Activated CD8-positive, alpha-beta T cell treated with anti-CD3 and anti-CD28 coated beads, Interleukin-2, amount 10 ng/mL, durations not matched to agents 7 days and 5 days (primary cell): ENCODE measurements at places on chromosomes 5 and 9. TPM values are rescaled to one million over a fixed set of nuclear protein-coding genes. Genes with fewer than 3 reads are reported as not detected.

DNA sequence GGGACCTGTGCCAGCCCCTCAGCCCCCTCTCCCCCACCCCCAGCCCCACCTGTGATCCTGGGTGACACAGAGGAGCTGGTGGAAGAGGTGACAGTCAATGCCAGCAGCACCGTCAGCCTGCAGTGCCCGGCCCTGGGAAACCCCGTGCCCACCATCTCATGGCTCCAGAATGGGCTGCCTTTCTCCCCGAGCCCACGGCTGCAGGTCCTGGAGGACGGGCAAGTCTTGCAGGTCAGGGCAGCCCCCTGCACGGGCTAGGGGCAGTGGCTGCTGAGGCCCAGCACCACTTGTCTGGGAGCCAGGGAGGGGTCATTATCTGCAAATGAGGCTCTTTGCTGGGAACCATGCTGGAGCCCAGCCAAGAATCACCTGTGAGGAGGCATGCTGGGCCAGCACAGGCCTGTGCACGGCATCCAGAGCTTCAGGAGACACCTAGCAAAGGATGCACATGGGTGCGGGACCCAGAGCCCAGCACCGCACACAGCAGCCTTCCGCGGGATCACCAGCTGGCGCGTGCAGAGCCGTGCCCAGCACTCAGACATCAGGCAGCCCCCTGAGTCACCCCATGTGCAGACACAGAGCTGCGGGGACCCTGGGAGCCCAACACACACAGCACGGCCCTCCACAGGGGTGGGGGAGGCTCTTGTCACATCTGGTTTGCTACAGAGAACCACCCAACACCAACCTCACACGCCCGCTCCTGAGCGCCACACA lies 62.0 kb upstream of the ASS1 start:
- no peak for DNase-seq

- DNase-seq: no peak
These were observed 70.7 kb downstream of the LNPEP start for GRCh38 chr5:97006454-97007060.

The LTC4S gene
- total RNA-seq: 3.8 TPM

GRCh38 chr9:129102791-129103594 lies 7.6 kb downstream of the CRAT start:
- DNase-seq: peak; percentile 37

DNA sequence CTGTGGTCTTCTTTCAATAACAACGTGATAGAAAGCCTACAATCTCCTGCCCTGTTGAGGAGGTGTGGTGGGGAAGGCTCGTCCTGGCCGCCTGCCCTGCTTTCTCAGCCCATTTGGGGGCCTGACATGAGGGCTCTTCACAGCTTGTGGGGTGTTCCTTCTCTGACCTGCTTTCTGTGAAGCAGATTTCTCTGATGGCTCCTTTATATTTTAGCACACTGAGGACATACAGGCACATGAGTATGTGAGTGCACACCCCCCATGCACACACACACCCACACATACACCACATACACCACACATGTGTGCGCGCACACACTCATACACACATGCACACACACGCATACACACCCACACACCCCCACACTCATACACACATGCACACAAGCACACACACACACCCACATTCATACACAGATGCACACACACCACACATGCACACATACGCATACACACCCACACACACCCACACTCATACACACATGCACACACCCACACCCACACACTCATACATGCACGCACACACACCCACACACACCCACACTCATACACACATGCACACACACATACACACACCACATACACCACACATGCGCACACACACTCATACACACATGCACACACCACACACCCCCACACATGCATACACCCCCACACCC lies 117.5 kb downstream of the COL5A1 start:
- no peak for DNase-seq

The SGCD gene
- not detected for total RNA-seq

The PCDHGB4 gene
- total RNA-seq: not detected

The PCDHA9 gene
- not detected for total RNA-seq

DNA sequence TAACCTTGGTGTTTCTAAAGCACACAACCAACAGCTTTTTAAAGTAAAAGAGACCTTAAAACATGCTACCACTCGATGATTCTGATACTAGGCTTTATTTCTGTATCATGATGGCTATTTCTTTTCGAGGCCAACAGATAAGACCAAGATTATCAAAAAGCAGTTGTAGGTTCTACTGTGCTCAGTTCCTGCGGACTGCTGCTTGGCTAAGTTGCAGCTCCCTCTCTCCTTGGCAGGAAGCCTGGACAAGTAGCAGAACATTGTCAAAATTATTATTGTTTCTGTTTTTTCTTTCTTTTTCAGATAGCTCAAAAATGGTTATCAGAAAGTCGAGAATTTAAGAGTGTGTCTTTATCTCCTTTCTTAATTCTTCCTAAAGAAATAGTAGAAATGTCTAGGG lies 607.6 kb downstream of the PTPRD start:
- no peak for DNase-seq

- no peak for DNase-seq
These were observed 168.5 kb downstream of the HSD17B3 start for GRCh38 chr9:96133321-96134021.

DNA sequence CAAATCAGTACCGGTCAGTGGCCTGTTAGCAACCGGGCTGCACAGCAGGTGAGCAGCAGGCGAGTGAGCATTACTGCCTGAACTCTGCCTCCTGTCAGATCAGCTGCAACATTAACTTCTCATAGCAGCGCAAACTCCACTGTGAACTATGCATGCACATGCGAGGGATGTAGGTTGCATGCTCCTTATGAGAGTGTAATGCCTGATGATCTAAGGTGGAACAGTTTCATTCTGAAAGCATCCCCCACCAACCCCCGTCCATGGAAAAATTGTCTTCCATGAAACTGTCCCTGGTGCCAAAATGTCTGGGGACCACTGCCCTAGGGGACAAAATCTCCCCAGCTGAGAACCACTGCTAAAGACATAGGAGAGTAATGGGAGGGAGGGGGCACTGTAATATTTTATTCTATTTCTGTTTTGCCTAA lies 51.1 kb downstream of the P4HA2 start:
- DNase-seq: peak; percentile 46

The CYSTM1 gene
- total RNA-seq: 12.2 TPM

GRCh38 chr5:178787889-178788288 lies 57.4 kb upstream of the ZNF354A start:
- DNase-seq: no peak

DNA sequence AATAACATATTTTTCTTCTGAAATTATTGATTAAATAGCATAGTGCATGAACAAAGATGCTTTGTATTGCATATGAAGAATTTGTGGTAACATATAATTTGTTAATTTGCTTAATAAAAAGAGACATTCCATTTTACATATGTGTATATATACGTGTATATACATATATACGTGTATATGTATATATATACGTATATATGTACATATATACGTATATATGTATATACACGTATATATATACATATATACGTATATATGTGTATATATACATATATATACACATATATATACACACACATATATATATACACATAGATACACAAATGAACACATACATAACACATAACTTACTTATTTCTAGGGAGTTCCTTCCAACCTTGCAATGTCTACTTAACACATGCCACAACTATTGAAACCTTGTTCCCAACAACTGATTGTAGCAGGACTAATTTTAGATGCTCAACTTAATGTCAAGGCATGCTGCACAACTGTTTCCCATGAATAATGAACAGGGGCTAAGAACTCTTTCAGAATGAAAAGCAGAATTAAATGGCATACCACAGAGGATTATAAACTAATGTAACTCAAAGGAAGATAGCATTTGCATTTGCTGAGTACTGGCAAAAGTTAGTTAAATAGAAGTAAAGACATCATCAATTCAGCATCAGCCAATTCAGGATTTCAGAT lies 17.4 kb downstream of the KIF24 start:
- no peak for DNase-seq

The IRX1 gene
- total RNA-seq: not detected

GRCh38 chr5:172283020-172283861 lies at the start of gene UBTD2:
TSS of gene UBTD2 (minus strand) at chr5:172283764. CDS start at chr5:172283665, 99 bp downstream.
- DNase-seq: peak; percentile 83

DNA sequence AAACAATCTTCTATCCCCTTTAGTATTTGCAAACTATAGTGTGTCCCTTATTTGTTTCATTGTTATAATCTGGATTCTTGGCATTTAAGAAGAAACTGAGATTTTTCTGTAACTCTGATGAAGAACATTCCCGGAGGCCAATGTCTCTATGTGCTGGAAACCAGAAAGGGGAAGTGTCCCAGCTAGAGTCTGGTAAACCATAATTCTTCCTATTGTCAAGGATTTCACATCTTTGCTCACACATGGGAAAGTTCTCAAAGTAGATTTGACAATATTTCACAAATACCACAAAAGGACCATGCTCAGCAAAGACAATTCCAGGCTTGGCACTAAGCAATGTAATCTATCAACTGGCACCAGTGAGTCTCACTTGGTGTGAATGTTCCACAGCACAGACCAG lies 146.8 kb downstream of the MUSK start:
- no peak for DNase-seq

- DNase-seq: no peak
These were observed 24.9 kb upstream of the CRHBP start for GRCh38 chr5:76927961-76928360.

The TNFSF15 gene
- 1.1 TPM for total RNA-seq

GRCh38 chr5:3025392-3025791 lies 273.9 kb upstream of the IRX2 start:
- DNase-seq: no peak

- DNase-seq: no peak
These were observed 42.2 kb upstream of the FBXW11 start for GRCh38 chr5:172048539-172049101.

The FOXI1 gene
- total RNA-seq: not detected

GRCh38 chr5:177473443-177474001 lies at the start of gene DBN1:
TSS of gene DBN1 (minus strand) at chr5:177473634. CDS start at chr5:177473521, 113 bp downstream.
- peak; percentile 51 for DNase-seq

The HTR4 gene
- total RNA-seq: not detected

- DNase-seq: no peak
These were observed 91.8 kb downstream of the SEMA5A start for GRCh38 chr5:9454012-9454481.

- DNase-seq: no peak
These were observed 549.0 kb upstream of the ZNF608 start for GRCh38 chr5:125295405-125295872.

- DNase-seq: no peak
These were observed 60.9 kb upstream of the CD180 start for GRCh38 chr5:67257500-67257899.

DNA sequence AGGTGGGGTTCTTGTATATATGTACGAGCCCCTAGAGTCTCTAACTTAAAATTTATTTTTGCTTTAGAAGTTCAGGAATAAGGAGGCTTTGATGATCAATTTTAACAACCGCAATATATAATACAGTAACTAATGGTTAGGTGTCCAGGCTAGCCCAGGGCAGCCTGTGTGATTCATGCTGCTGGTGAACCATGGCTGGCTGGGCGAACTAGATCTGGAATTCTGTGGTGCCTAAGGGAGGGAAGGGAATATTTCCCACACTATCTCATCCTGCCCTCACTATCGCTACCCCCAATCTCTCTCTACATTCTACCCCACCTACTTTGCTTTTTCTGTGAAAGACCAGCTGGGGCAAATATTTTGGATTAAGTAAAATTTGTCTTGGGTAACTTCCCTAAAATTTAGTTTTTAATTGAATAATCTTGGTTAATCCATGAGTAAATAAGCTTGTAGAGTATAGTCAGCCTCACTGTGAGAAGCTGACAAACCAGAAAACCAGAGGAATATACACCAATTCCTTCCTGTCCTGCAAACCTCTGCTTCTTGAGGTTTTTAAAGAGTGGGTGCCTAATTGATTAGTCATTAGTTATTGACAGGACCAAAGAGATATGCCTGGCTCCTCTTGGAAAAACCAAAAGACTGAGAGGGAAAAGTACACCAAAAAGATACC lies 115.1 kb upstream of the CCDC152 start:
- no peak for DNase-seq

- DNase-seq: no peak
These were observed 66.3 kb upstream of the COL5A1 start for GRCh38 chr9:134575103-134575900.

GRCh38 chr5:66518052-66518451 lies 78.1 kb upstream of the MAST4 start:
- no peak for DNase-seq

The CCDC183 gene
- total RNA-seq: 0.26 TPM

The GRM6 gene
- not detected for total RNA-seq

DNA sequence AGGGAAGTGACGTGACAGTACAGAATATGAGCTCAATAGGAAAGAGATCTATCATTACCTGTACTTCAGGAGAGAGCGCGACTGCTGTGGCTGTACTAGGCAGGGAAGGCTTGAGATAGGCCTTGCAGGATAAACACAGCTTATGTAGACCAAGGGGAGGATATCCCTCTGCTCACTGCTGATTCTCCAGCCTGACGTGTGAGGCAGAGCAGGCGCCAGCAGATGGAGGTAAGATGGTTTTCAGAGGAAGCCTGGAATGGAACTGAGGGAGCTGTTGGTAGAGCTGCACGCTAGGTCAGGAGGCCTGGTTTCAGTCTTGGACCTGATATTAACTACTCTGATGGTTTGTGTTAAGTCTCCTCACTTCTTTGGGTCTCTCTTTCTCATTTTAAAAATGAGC lies 291.4 kb downstream of the YTHDC2 start:
- no peak for DNase-seq

GRCh38 chr5:124981901-124982300 lies 235.5 kb upstream of the ZNF608 start:
- DNase-seq: no peak

GRCh38 chr5:5209089-5209488 lies 69.0 kb downstream of the ADAMTS16 start:
- DNase-seq: no peak

DNA sequence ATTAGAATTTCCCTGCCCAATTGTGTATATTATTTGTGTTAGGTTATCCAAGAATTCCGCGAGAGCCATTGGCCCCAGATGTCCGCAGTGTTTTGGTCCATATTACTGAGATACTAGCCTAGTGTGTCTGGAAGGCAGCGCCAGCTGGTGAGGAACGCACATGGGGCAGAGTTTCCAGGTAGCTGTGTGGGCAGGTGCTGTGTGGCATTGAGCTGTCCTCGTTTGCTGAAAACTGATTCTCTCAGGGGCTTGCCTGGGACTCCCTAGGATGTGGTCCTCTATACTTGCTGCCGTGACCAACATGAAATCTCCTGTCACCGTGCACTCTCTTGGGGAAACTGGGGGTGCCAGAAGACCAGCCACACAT lies 288.7 kb downstream of the FANCC start:
- DNase-seq: no peak
